Activated CD4-positive, alpha-beta memory T cell treated with anti-CD3 and anti-CD28 coated beads, Interleukin-2, amount 10 ng/mL, durations not matched to agents 7 days and 5 days (primary cell): ENCODE measurements at places on chromosomes 12 and 14. TPM values are rescaled to one million over a fixed set of nuclear protein-coding genes. Genes with fewer than 3 reads are reported as not detected.
A peak's percentile ranks its signal among the peaks of the same experiment; 100 is the strongest.

DNA sequence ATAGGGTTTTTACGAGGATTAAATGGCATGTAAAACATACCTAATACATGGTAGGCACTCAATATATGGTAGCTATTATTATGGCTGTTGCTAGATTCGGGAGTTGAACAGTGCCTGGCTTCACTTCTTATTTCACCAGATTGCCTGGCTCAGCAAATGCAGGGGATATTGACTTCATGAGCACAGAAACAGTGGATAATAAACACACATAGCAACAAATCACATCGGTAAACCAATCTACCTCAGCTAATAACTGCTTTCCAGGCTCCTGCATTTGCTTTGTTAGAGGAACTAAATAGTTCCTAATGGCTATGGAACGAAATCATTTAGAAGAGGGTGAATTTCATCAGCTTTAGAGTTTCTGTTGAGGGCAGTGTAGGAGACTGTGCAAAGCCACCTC is 105.2 kb upstream of the TMCC3 start:
- no peaks in the 10 kb centered on the region for H3K4me1 ChIP-seq
- H3K27ac ChIP-seq: no peak overlapping the region
- H3K36me3 ChIP-seq: no peaks in the 10 kb centered on the region
- H3K4me3 ChIP-seq: no peak overlapping the region

- no peak overlapping the region for H3K27ac ChIP-seq
- no peak overlapping the region for H3K4me3 ChIP-seq
- DNase-seq: no peak
- no peaks in the 10 kb centered on the region for H3K27me3 ChIP-seq
- peaks cover 22% of the 10 kb centered on the region for H3K4me1 ChIP-seq
Observed at GRCh38 chr12:118164798-118165486, 29.0 kb downstream of the PEBP1 start.

DNA sequence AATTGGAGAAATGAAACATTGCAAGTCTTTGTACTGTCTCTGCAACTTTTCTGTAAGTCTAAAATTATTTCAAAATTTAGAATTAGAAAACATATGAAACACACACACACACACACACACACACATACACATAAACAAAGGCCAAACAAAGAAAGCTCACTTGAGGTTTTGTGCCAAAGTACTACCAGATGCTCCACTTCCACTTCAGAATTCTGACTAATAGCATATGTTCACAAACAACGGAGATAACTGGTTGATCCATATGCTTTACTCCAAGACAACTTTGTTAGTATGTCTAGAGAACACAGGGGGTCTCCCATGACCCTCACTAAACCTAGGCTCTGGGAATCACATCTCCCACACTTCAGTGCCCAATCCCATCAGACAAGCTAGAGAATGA is 133.8 kb upstream of the CLEC14A start:
- DNase-seq: no peak
- H3K4me1 ChIP-seq: no peaks in the 10 kb centered on the region
- no peak overlapping the region for H3K4me3 ChIP-seq
- no peaks in the 10 kb centered on the region for H3K27me3 ChIP-seq

DNA sequence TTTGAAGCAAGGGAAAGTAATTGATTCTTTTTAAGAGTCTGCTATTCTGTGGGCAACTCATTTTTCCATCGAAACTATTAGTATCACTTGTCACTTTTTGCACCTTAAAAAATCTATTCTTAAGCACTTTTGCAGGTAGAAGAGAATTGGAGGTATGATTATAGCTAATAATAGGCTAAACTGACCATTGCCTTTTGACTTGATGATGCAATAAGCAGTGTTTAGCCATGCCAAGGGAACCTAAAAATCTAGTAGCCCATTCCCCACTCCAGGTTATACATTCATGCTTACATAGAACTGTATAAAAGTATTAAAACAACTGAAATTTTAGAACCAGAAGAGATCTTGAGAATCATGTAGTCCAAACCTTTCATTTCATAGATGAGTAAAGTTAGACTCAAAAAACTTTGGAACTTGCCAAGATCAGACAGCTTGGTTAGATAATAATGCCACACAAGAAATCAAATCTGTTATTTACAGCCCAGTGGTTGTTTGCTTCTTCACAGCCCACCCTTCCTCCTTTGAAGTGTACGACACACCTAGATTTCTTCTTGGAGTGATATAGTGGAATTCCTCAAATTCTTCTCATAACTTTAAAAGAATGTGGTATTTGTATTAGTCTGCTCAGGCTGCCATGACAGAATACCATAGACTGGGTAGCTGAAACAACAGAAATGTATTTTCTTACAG is 21.7 kb upstream of the GARIN2 start:
- no peak overlapping the region for H3K27ac ChIP-seq
- H3K4me1 ChIP-seq: peaks cover 9% of the 10 kb centered on the region
- H3K36me3 ChIP-seq: no peaks in the 10 kb centered on the region
- no peak for DNase-seq
- H3K4me3 ChIP-seq: no peak overlapping the region

DNA sequence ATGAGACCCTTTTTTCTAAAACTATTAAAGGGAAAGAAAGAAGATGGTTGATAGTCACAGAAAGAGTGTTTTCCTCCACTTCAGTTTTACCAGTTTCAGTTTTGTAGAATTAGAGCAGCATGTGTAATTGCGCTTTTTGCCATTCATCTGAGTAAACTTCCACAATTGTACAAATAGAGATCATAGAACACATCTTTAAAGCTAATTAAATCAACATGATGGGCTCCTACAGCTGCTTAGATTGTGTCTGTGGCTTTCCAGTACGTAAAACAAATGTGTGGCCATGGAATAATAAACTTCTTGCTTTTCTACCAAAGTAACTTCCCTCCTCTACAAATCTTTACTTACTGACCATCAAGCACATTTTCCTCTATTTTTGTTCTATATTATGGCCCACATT is 84.2 kb upstream of the LRIG3 start:
- no peaks in the 10 kb centered on the region for H3K27me3 ChIP-seq
- H3K27ac ChIP-seq: no peak overlapping the region
- H3K4me1 ChIP-seq: no peaks in the 10 kb centered on the region
- H3K4me3 ChIP-seq: no peak overlapping the region

DNA sequence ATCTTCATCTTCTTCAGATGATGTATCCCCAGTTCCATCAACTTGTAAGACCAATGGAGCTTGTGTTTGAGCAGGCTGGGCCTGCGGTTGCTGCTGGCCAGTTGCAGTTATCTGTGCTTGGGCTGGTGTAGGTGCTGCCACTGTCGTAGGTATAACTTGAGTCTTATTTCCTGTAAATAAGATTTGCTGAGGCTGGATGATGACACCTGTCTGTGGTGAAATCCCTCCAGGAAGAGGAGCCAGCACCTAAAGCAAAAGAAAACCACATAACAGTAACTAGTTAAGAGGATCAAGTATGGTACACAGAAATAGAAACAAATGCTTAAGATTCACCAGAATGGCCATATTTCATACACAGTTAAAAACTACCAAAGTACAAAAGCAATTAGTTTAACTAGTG is 28.2 kb downstream of the GTF2A1 start:
- peak; percentile 24 for DNase-seq
- peak overlapping the region; percentile 33 for H3K4me3 ChIP-seq
- peak overlapping the region; percentile 75 for H3K27ac ChIP-seq
- H3K4me1 ChIP-seq: peaks cover 53% of the 10 kb centered on the region
- peaks cover 66% of the 10 kb centered on the region for H3K36me3 ChIP-seq

DNA sequence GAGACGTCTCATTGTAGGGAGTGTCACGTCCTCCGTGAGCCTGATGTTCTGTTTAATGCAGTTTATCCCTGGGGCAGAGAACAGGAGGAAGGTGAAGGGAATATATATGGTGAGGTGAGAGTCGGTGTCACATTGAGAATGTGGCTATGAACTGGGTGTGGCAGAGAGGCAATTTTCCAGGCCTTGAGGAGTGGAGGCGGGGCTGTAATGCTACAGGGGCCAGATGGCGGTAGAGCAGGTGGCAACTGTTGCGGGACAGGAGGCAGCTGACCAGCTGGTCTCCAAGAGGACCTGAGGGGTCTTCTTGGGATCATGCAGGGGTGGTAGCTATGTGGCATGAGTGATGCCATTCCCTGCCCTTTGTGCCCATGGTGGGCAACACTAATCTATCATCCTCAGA is 59.6 kb downstream of the CACNA1C start:
- H3K4me3 ChIP-seq: no peak overlapping the region
- no peak for DNase-seq
- no peaks in the 10 kb centered on the region for H3K4me1 ChIP-seq
- no peaks in the 10 kb centered on the region for H3K27me3 ChIP-seq
- no peaks in the 10 kb centered on the region for H3K36me3 ChIP-seq

- H3K27ac ChIP-seq: no peak overlapping the region
- DNase-seq: no peak
- H3K4me3 ChIP-seq: no peak overlapping the region
- no peaks in the 10 kb centered on the region for H3K27me3 ChIP-seq
- H3K36me3 ChIP-seq: no peaks in the 10 kb centered on the region
Observed at GRCh38 chr12:63457428-63457827, 210.9 kb downstream of the DPY19L2 start.

GRCh38 chr14:52919971-52920370 is 30.9 kb downstream of the FERMT2 start:
- no peak overlapping the region for H3K4me3 ChIP-seq
- peaks cover 4% of the 10 kb centered on the region for H3K36me3 ChIP-seq
- H3K27me3 ChIP-seq: no peaks in the 10 kb centered on the region
- DNase-seq: no peak
- H3K27ac ChIP-seq: no peak overlapping the region
- peaks cover 36% of the 10 kb centered on the region for H3K4me1 ChIP-seq

The SCNN1A gene
- 1.3 TPM for total RNA-seq

The NOS1 gene
- not detected for total RNA-seq

The POTEG gene
- not detected for total RNA-seq

The TSPAN8 gene
- total RNA-seq: not detected

The AGAP2 gene
- total RNA-seq: 84.5 TPM

The P3H3 gene
- 0.68 TPM for total RNA-seq

The DBX2 gene
- total RNA-seq: not detected

The KLHL33 gene
- 0.05 TPM for total RNA-seq
